ENCODE measurements at places on chromosomes 2 and 18.

GRCh38 chr18:47417807-47418206, 166.3 kb upstream of the SKOR2 start:
- DNase-seq = no peak

DNA sequence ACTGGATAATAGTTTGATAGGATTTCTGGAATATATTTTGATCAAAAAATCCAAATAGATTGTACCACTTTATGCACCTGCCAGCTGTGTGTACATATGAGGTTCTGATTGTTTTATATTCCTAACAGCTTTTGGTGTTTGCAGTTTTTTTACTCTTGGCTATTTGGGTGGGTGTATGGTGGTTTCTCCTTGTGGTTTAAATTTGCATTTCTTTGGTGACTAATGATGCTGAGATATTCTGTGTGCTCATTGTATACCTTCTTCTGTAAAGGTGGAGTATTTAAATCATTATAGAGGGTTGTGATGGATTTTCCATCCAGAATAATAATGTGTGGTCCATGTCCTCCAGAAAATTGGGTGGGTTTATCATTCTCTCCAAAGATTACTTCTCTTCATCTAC, 372.9 kb downstream of the THSD7B start:
- DNase-seq = no peak

DNA sequence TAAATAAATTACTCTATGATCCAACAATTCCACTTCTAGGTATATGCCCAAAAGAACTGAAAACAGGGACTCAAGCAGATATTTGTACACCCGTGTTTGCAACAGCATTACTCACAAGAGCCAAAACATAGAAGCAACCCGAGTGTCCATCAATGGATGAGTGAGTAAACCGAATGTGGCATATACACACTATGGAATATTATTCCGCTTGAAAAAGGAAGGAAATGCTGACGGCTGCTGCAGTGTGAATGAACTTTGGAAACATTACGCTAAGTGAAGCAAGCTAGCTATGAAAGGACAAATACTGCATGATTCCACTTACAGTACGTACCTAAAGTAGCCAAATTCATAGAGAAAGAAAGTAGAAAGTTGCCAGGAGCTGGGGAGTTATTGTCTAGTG, 32.2 kb downstream of the MREG start:
- no peak for DNase-seq

GRCh38 chr2:121076885-121077549, 208.0 kb downstream of the TFCP2L1 start:
- DNase-seq = peak; percentile 83

DNA sequence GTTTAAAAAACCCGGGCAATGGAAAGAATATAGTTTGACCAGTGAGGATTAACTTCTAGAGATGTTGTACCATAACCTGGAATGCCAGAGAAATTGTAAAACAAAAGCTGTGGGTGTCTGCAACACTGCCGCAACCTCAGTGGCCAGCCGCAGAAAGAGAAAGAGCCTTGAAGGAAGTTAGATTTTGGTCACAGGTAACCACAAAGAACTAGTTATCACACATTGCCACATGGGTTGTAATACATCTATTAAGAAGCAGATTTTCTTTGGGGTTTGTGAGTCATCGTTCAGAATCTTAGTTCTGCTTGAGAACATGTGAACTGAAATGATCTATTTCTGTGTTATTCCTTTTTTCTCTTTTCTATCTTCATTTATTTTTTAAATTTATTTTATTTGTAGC, 222.9 kb upstream of the AGAP1 start:
- peak; percentile 56 for DNase-seq

DNA sequence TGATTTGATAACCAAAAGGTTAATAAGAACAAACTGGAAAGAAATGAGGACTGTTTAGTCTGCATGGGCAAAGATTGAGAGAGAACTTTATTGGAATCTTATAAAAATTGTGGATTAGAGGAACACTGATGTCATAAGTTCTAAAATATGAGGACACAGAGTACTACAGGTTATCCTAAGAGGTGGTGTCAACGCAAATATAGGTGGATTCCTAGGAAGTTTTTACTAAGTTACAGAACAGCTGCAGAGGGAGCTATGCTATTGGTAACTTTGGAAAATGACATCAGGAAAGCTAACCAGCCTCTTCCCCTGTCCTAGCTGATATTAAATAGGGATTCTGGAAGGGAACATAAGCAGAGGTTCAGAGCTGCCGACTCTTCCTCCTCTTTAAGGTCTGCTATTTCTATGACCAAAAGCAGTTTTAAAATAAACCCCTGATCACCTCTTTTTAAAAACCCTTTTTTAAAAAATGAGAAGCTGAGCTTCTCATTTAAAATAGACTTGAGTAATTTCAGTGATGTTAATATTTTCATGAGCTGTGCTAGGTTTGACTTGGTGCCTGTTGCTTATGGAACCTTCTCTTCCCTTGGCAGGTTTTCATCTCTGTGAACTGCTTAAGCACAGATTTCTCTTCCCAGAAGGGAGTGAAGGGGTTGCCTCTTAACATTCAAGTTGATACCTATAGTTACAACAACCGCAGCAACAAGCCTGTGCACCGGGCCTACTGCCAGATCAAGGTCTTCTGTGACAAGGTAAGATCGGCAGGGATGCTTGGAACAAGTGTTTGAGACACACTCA, 34.2 kb downstream of the GRHL1 start:
- DNase-seq = no peak

GRCh38 chr18:24868311-24868710, 407.9 kb downstream of the HRH4 start:
- DNase-seq = no peak

GRCh38 chr18:58223717-58224424, 179.8 kb downstream of the NEDD4L start:
- peak; percentile 71 for DNase-seq

DNA sequence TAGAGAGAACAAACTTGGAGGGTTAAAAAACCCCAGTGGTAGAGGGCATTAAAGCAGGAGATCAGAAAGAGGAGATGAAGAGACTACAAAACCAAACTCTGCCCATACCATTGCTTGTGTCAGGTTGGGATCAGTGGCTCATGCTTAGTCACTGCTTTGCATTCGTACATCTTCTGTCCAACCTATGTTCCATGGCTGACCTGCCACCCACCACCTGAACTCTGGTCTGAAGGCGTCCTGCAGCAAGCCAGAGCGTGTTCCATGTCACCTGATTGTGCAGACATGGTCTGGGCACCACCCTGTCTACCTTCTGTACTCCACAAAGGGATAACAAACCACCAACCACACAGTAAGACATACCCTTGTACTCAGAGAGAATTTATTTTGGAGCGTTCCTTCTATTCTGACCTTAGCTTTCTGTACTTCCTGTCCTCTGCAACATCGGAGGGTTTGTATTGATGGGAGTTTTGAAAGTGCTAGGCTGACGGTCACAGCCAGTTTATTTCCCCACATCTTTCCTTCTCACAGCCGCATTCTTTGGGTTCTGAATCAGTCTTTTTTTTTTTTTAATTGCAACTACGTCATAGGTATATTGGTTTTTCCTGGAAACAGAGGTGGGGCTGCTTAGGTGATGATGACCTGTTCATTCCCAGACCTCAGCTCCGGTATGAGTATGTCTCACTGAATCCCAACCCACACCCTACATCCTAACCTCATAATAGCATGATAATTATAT, 88.3 kb downstream of the SOWAHC start:
- DNase-seq = no peak
